ENCODE measurements at places on chromosomes 3 and 15.

- no peak for DNase-seq
Observed at GRCh38 chr3:108126348-108126747, 35.5 kb upstream of the CD47 start.

GRCh38 chr15:91499774-91500383 lies 353.6 kb upstream of the SLCO3A1 start:
- DNase-seq, result no peak

DNA sequence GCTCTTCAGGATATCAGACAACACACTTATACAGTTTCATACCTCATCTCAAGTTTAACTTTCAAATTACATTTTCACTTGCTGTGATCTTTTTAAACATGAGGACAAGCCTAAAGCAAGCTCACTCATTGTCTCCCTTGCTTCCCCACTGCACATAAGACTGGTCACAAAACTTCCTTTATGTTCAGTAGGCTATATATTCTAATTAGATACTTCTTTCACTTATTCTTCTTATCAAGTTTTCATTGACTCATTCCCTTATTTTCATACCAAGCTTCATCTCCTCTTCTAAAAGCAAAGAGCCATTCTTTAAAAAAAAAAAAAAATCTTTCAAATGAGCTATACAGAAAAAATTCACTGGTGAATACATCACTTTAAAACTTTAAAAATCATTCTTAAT lies 62.6 kb downstream of the ESYT3 start:
- no peak for DNase-seq

- DNase-seq, result no peak
Observed at GRCh38 chr15:78092261-78093041, at the start of gene SH2D7. SH2D7 (plus strand) TSS chr15:78092561; CDS start chr15:78092585, 24 bp downstream.

GRCh38 chr3:104987859-104988258 lies 378.9 kb upstream of the ALCAM start:
- no peak for DNase-seq

DNA sequence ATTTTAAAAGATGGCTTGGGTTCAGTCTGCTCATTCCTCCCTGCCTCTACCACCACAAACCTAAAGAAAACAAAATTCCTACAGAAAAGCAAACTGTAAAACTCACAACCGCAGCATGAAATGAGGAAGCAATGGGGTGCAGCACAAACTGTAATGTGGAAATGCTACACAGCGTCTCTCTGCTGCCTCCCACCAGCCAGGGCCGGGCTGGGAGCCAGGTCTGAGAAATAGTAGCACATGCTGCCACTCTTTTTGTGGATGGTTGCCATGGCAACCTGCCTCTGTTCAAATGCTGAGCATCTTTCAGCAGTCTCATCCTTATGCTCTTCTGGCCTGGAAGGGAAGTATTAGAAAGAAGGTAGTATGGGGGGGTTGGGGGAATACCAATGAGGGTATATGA lies 55.4 kb downstream of the EOMES start:
- no peak for DNase-seq

DNA sequence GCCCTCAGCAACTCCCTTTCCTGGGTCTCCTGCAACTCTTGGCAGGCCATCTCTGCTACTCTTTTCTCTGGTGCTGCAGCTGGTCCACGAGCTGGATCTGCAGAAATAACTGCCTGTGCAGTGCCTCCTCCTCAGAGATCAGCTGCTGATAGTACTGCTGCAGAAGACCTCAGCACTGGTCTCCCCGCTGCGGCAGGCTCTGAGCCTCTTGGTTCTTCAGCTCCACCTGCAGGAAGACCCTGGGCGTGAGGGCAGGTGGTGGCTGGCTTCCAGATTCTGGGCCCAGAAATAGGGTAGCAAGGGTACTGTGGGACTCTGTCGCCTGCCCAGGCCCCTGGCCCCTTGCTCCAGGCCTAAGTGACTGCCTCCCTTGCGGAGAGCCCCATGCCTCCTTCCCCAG lies 79.7 kb upstream of the C2CD4B start:
- DNase-seq, result no peak

DNA sequence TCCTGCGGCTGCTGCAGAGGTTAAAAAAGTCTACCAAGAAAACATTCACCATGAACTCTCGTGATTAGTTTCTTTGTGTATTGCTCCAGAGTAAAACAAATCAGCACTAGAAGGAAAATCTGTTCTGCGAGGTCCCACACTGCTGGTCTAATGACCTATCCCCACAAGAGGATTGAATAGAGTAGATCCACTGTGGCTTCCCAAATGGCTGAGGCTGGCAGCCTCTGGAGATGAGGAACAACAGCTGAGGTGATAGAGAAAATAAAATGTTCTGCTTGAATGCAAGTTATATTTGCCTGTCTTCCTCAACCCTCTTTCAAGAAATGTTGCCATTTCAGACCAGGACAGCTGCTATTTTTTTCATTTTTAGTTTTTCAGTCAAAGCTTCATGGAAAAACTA lies 883.3 kb downstream of the CADM2 start:
- DNase-seq, result no peak

- no peak for DNase-seq
Observed at GRCh38 chr15:25771338-25771706, 91.8 kb downstream of the ATP10A start.

GRCh38 chr3:66532613-66533012 lies 31.8 kb upstream of the LRIG1 start:
- DNase-seq, result no peak

GRCh38 chr3:123113889-123114450 lies 47.1 kb downstream of the PDIA5 start:
- DNase-seq, result no peak

DNA sequence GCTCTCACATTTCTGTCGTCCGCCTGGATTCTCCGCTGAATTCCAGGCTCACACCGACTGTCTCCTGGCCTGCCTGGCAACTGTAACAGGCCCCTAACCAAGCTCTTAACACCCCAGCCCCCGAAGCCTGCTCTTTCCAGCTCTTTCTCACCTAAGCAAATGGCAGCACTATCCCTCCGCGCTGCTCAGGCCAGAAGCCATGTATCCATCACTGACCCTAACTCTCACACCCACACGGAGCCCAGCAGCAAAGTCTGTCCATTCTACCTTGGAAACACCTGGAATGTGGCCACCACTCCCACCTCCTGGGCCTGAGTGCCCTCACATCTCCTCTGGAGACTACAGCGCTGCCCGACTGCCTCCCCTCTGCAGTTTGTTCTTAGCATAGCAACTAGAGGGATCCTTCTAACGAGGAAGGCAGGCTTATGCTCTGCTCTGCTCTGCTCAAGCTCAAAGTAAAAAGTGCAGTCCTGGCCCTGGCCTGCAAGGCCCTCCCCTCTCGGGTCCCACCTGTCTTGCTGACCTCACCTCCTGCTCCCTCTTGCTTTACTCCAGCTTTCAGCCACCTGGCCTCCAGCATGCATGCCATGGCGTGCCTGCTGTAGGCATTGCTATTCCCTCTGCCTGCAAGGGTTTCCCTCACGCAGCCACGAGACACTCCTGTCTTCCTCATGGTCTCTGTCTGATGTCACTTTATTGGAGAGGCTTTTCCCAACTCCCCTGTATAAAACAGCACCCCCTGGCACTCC lies 27.2 kb downstream of the FEM1B start:
- no peak for DNase-seq

DNA sequence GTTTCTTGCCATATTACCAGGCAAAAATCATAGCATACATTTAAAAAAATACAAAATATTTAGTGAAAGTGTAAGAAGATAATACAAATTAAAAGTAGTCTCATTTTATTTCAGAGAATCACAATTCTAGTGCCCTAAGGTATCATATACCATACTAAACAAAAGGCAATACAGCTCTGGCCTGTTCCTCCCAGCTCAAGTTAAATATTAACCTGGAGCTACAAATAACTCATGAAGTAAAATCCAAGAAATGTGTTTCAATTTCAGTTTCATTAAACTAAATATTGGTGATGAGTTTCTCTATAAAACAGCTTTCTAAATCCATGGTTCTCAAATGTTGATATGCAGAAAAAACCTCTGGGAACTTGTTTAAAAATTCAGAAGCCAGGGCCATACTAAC lies 67.7 kb downstream of the INO80 start:
- no peak for DNase-seq

DNA sequence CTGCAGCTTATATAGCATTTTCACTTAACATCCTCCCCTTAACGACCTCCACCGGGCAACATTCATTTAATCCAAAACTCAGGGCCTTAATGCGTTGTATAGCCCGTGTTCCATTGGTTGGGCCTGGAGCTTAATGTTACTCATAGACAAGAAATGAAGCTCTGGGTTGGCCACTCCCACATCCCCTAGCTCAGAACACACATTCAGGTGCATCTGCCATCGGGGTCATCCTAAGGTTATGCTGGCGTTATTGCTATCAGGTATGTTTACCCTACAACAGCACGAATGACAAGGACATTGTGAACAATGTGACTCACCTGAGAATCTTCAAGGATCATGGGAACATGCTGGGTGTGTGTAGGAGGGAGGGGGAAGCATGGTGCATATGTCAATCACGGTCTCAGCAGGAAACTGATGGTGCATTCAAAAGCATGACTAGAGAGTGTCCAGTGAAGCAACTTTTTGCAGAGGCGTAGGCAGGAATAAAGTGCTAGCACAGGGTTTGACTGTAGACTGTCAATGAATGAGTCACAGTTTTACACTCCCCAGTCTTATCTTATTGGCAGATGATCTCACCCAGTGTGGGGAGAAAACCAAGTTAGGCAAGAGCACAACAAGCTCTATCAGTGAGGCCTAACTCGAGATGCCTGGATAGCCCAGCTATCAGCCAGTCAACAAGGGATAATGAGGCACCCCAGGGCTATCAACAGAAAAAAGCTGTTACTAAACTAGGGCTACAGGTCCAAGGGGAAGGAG lies 402.1 kb upstream of the MCTP2 start:
- no peak for DNase-seq

DNA sequence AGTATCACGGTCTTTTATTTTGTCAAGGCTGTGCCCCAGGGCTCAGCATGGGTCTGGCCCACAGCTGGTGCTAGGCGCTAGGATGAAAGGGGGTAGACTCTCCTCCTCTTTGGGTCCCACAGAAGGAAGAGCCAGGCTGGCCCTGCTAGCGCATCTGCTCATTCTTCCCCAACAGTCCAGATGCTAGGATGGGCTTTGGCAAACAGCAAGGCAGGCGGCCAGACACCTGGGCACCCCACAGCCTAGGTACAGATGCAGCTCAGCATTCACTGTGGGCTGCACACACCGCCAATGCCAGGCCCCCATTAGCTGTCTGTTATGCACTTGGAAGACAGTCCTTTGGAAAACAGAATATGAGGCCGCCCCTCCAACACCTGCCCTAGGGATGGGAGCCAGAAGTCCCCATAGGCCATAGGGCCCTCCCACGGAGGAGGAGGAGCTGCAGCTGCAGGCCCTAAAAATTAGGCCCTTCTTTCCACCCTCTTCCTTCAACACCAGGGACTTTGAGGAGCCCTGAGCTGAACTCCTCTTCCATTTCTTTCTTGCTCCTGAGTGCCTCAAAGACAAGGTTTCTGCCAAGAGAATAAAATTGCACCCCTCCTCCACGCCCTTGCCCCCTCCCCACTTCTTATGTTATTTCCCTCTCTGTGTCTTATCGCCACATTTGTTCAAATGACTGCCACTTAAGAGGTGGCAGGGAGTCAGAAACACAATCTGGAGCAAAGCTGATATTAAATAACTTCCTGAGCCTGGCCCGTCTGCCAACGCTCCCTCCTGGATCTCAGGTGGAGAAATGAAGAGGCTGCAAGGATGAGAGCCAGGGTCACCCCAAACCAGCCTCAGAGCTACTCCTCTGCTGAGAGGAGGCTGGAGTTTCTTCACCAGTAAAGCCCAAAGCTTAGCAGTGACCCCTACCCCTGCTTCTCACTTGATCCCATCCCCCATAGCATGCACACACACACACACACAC lies 13.7 kb downstream of the NTRK3 start:
- no peak for DNase-seq

DNA sequence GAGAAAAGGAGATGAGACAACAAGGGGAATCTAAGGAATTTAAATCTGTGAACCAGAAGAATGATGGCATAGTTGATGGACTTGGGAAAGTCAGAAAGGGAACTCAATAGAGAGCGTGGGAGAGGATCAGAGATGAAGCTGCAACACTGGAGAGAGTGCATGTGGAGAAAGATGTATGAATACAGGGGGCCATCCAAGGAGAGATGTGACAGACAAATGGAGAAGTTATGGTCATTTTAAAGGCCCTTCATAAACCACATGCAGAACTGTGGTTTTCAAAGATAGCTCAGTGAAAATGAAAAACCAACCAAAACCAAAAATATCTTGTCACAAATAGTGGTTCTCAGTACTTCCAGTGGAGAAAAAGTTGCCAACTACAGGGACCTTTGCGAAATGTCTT lies 265.2 kb downstream of the SUCLG2 start:
- DNase-seq, result no peak

GRCh38 chr3:49119439-49119838 lies 1.2 kb downstream of the USP19 start:
- DNase-seq, result no peak

DNA sequence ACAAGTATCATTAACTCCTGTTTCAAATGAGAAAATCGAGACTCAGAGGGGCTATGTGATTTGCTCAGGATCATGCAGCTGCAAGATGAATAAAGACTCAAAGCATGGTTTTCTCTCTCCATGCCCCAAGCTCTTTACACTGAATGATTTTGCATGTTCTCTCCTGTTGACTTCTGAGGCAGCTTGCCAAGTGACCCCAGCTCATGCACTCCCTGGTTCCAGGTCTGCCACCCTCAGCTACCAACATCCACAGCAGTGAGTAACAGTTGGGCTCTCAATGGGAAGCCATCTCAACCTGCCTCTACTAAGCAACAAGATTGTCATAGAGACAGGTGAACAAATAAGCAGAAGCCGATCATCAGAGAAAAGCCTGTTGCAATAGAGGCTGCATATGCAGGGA lies 116.9 kb upstream of the GADL1 start:
- DNase-seq, result no peak

DNA sequence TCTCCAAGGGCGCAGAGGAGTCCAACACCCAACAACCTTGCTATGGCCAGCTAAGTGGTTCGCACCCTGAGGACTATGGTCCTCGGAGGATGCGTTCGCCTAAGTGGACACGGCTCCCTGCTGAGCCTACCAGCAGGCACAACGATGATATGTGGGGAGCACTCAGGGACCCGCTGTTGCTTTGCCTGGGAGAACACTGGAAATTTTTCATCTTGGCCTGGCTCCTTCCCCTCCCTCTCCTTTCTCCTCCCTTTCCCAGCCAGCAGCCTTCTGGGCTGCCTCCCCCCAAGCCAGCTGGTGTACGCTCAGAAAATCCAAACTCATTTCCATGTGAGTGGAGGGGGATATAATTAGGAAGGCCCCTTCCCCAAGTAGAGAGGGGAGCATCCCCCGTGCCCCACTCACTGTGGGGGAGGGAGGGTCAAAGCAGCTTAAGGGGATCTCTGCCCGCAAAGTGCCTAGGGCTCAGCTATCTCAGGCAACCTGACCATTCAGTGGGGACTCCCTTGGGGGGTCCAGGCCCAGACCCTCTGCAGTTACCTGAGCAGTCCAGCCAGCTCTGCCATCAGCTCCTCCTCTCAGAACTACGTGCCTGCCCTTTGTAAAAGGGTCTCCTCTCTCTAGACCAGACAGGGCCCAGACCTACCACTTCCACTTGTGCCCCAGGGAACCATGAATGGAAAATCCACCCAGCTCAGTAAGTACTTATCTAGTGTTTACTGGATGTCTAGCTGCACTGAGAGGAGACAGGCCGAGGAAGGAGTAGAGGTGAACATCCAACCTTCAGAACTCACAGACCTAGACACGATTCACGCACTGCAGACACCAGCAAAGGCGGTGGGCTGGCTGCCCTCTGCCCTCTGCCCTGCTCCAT lies 742 bp upstream of the SEMA7A start:
- DNase-seq, result no peak

GRCh38 chr15:27870320-27870719 lies 228.8 kb downstream of the OCA2 start:
- DNase-seq, result no peak
